H1 (cell line): ENCODE measurements at places on chromosomes 1 and 21. TPM values are rescaled to one million over a fixed set of nuclear protein-coding genes. Genes with fewer than 3 reads are reported as not detected.
A peak's percentile ranks its signal among the peaks of the same experiment; 100 is the strongest.

GRCh38 chr1:46062651-46063319 is 69.6 kb downstream of the PIK3R3 start:
- peaks cover 9% of the 10 kb centered on the region for H3K36me3 ChIP-seq
- H3K4me3 ChIP-seq = no peak overlapping the region
- no peaks in the 10 kb centered on the region for H3K27me3 ChIP-seq
- DNase-seq = no peak

- H3K27me3 ChIP-seq = no peaks in the 10 kb centered on the region
- H3K4me3 ChIP-seq = no peak overlapping the region
- H3K27ac ChIP-seq = no peak overlapping the region
- H3K4me1 ChIP-seq = no peaks in the 10 kb centered on the region
- H3K36me3 ChIP-seq = no peaks in the 10 kb centered on the region
- DNase-seq = no peak
These were observed 642.3 kb downstream of the AJAP1 start for GRCh38 chr1:5296557-5297179.

DNA sequence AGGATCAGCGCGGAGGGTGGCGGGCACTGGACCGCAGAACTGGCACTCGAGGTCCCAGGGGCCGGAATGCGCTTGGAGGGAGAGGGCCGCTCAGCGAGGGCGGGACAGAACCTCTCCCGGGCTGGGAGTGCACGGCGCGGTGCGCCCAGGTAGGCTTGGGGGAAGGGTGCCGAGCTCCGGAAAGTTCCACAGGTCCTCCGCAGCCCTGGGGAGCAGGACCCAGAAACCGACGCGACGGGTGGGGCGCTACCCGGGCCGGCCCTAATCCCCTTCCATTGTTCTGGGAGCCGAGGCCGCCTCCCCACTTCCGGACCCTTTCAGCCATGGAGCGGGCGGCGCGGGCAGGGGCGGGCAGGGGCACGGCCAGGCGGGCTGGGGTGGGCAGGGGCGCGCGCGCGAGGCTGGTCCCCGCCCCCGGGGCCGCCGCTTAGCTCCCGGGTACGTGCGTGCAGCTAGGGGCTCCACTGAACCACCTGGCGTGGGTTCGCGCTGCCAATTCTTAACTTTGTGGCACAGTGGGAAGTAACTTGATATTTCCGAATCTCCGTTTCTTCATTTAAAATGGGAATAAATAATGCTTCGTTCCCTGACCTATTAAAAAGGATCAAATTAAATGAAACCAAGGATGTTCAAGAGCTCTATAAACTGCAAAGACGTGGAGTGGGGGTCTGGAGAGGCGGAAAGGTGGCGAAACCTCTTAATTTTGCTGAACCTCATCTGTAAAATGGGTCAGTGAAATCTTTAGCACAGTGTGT is 20.7 kb downstream of the LGR6 start:
- H3K27me3 ChIP-seq = peaks cover 2% of the 10 kb centered on the region
- peak overlapping the region; percentile 64 for H3K4me3 ChIP-seq
- H3K4me1 ChIP-seq = no peaks in the 10 kb centered on the region; the same call in 1 of the 2 replicates
- no peaks in the 10 kb centered on the region for H3K36me3 ChIP-seq

GRCh38 chr1:41319106-41319755 is 42.0 kb upstream of the FOXO6 start:
- no peak overlapping the region for H3K27ac ChIP-seq
- H3K36me3 ChIP-seq = no peaks in the 10 kb centered on the region
- peaks cover 5% of the 10 kb centered on the region for H3K4me1 ChIP-seq
- peak; percentile 34 for DNase-seq
- no peak overlapping the region for H3K4me3 ChIP-seq
- peaks cover 2% of the 10 kb centered on the region; the same call in 1 of the 2 replicates for H3K27me3 ChIP-seq

- no peak for DNase-seq
- no peak overlapping the region for H3K4me3 ChIP-seq
- no peaks in the 10 kb centered on the region for H3K36me3 ChIP-seq
- 0 out of 2 replicates have a peak, but pooled peaks cover 3% of the 10 kb centered on the region for H3K4me1 ChIP-seq
- no peaks in the 10 kb centered on the region for H3K27me3 ChIP-seq
These were observed 8.6 kb upstream of the RERE start for GRCh38 chr1:8825985-8826481.

GRCh38 chr1:231653632-231654031 is 27.0 kb downstream of the DISC1 start:
- H3K36me3 ChIP-seq = no peaks in the 10 kb centered on the region
- DNase-seq = no peak
- H3K4me3 ChIP-seq = no peak overlapping the region
- H3K4me1 ChIP-seq = no peaks in the 10 kb centered on the region

The S100A1 gene
- polyA plus RNA-seq = 1.1 and 2.0 TPM in 2 replicates

The TRIM67 gene
- polyA plus RNA-seq = under 0.01 TPM in 1 of 2 replicates, not detected in the other
